ENCODE measurements at places on chromosomes 6 and 20. TPM values are rescaled to one million over a fixed set of nuclear protein-coding genes. Genes with fewer than 3 reads are reported as not detected.

Gene GNL1
- polyA plus RNA-seq = 103 TPM

- DNase-seq = no peak
Measured at GRCh38 chr20:38674765-38675133, 49.5 kb upstream of the SLC32A1 start.

DNA sequence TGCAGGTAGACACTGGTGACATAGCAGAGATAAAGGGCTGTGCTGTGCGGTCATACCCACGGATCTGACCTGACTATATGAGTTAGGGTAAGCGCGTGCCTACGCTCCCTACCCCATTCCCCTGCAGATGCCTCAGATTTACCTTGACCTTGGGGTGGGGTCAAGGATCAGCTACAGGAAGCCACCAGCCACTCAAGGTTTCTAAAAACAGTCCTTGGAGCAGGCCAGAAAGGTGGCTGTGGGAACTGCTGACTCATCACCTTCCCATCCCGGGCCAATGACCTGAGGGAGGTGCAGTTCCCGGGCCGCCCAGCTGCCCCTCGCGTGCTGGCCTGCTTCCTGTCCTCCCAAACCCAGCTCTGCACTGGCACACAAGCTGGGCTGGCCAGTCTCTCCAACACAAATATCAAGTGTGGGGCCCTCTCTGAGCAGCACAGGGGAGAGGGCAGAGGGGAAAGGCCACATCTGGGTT, 23.0 kb downstream of the KCNK5 start:
- DNase-seq = no peak

Gene BACH2
- polyA plus RNA-seq = 7.4 TPM

Gene SCRT2
- polyA plus RNA-seq = not detected
